ENCODE measurements at places on chromosomes 5 and 9.
A peak's percentile ranks its signal among the peaks of the same experiment; 100 is the strongest.

GRCh38 chr9:92444841-92445240, 20.6 kb upstream of the OMD start:
- DNase-seq: no peak

DNA sequence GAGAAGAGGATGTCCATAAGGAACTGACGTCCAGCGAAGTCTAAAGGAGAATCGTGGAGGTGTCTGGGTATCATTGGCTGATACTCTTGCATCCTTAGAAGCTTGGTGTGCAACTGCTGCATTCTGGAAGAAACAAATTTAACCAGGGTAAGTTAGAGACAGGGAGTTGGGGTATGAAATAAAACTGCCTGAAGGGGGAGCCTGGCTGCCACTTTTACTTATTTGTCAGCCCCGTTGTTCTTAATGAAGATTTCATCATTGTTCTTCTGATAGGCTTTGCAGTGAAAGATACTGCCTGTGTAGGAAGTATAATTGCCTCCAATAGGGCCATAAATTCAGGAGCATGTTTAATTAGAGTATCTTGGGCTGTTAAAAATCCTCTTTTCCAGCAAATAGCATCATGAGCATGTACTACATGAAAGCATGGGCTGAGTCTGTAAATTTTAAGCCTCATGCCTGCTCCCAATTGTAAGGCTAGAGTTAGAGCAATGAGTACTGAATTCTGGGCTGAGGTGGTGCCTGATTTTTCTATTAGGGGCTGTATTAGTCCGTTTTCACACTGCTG, 1264.5 kb upstream of the ACO1 start:
- DNase-seq: peak; percentile 12

- DNase-seq: no peak
Measured at GRCh38 chr5:95743232-95743631, 12.1 kb downstream of the RHOBTB3 start.

GRCh38 chr5:5886812-5887486, 464.5 kb downstream of the ICE1 start:
- DNase-seq: peak; percentile 27

DNA sequence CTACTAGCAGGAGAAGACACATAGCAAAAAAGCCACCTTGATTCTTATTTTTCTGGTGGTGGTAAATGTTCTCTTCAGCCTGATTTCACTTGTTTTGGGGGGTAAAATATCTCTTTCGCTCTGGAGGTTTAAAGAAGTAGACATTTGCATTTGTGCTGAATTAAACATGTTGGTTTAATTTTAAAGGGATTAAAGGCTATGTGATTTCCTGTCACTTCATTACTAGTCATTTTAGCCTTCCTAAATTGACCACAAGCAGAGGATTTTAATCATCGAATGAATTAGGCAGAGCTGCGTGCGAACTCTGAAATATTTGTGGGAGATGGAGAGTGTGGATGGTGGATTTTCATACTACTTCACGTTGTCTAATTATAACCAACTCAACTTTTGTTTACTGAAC, 4.8 kb downstream of the RASGRF2 start:
- no peak for DNase-seq
